ENCODE measurements at places on chromosomes 5 and 9. TPM values are rescaled to one million over a fixed set of nuclear protein-coding genes. Genes with fewer than 3 reads are reported as not detected.

GRCh38 chr5:78574731-78575161, 73.8 kb downstream of the LHFPL2 start:
- DNase-seq = no peak

DNA sequence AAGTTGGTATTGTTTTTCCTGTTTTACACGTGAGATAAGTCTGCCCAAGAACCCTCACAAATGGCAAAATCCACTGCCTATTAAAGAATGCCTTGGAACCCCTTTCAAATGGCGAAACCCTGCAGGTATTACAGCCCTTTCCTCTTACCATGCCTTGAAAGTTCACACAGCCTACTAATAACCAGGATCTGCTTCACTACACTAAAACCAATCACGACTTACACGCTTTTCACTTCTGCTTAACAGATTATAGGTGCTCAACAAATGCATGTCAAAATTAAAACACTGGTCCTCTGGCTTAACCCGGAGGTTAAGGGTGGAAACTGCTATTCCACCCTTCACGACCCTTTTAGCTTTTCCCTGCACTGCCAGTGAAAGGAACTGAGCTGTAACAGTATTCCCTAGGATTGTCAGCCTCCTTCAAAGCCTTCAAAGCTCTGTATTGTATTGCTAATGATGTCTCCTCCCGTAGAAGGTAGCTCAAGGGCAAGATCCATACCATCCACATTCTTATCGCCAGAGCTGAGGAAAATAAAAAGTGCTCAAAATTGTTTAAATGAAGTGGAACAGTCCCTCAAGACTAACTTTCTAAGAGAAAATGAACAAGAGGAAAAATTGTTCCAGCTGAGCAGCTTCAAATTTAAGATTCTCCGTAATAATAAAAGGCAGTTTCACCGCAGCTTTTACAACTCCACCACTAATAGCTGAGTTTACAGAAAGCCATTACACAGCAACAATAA, 997 bp downstream of the AUH start:
- DNase-seq = no peak

The SLC36A3 gene
- total RNA-seq = not detected

DNA sequence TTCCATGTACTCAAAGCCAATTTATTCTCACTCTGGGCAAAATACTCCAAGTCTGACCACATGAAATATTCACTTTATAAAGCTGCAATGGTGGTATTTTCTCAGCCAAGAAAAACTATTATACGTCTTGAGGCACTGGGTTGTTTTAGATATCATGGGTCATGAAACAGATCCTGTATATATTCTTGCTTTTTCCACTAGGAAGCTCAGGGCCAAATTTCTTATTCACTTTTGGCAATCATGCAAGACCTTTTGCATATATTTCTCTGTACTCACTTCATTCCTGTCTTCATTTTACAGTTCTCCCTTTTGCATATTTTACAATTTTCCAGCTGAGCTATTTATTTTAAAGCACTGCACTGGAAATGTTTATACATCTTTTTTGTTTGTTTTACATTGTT, 49.8 kb downstream of the GABBR2 start:
- no peak for DNase-seq

The NMUR2 gene
- total RNA-seq = not detected

The MARVELD2 gene
- 12.4 TPM for total RNA-seq
